Lung (tissue), 17 donors: ENCODE measurements at places on chromosomes 11 and 22. TPM values are rescaled to one million over a fixed set of nuclear protein-coding genes. Genes with fewer than 3 reads are reported as not detected.

- peaks cover 7% of the 10 kb centered on the region for H3K4me1 ChIP-seq
- peak overlapping the region; percentile 55 for H3K27ac ChIP-seq
- DNase-seq: peak; percentile 52
These were observed 1.7 kb downstream of the AMOTL1 start for GRCh38 chr11:94769880-94770279.

DNA sequence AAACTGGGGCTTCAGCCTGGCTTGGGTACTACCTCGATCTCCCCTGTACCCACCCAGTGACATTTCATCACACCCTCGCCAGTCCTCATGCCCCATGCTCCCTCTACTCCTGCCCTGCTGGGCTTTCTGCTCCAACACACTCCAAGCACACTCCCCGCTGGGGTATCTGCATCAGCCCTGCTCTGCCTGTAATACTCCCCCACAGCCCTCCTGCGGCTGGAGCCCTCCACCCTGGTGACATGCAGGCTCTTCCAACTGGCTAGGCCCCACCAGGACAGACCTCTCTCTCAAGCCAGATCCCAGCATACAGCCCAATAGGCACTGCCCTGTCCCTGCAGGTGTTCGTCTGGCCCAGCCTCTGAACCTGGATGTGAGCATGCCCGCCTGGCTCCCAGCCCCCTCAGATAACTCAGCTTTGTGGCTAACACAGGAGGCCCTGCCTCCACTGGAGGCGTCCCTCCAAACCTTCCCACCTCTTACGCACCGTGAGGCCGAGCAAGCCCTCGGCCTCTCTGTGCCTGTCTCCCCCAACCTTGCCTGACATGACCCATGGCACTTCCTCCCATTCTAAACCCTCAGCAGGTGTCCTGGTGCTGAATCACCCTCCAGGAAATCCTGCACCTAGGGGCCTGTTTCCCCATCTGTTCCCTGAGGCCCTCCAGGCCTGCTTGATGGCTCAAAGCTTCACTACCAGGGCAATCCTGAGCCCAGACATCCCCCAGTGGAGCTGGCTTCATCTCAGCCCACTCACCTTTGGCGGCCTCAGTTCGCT, 33.5 kb upstream of the TXNRD2 start:
- no peaks in the 10 kb centered on the region for H3K27me3 ChIP-seq
- DNase-seq: no peak
- no peak overlapping the region for H3K27ac ChIP-seq
- peaks cover 16% of the 10 kb centered on the region for H3K36me3 ChIP-seq
- H3K4me1 ChIP-seq: peaks cover 8% of the 10 kb centered on the region

- DNase-seq: peak; percentile 57
- no peaks in the 10 kb centered on the region for H3K27me3 ChIP-seq
- no peaks in the 10 kb centered on the region for H3K36me3 ChIP-seq
- H3K27ac ChIP-seq: no peak overlapping the region
- peaks cover 8% of the 10 kb centered on the region for H3K4me1 ChIP-seq
- H3K4me3 ChIP-seq: no peak overlapping the region
These were observed 108.4 kb downstream of the SPON1 start for GRCh38 chr11:14070896-14071295.

GRCh38 chr11:29634744-29635143, 382.1 kb downstream of the KCNA4 start:
- no peak overlapping the region for H3K4me3 ChIP-seq
- H3K36me3 ChIP-seq: no peaks in the 10 kb centered on the region
- H3K4me1 ChIP-seq: no peaks in the 10 kb centered on the region
- H3K27me3 ChIP-seq: no peaks in the 10 kb centered on the region

- DNase-seq: peak; percentile 32
- no peaks in the 10 kb centered on the region for H3K4me1 ChIP-seq
- no peaks in the 10 kb centered on the region for H3K27me3 ChIP-seq
- no peak overlapping the region for H3K27ac ChIP-seq
- H3K4me3 ChIP-seq: no peak overlapping the region
- H3K36me3 ChIP-seq: no peaks in the 10 kb centered on the region
These were observed 8.9 kb upstream of the AQP11 start for GRCh38 chr11:77580712-77581337.

YPEL4 gene
- 1.3 TPM for total RNA-seq

TTC36 gene
- 1.6 TPM for total RNA-seq

PTPRCAP gene
- total RNA-seq: 13.7 TPM
